Urinary bladder (tissue), 4 donors: ENCODE measurements at places on chromosomes 1 and 21. TPM values are rescaled to one million over a fixed set of nuclear protein-coding genes. Genes with fewer than 3 reads are reported as not detected.

Gene KLF17
- 1.3 TPM for polyA plus RNA-seq

Gene TMIGD3
- 5.0 TPM for polyA plus RNA-seq

Gene PADI1
- 0.18 TPM for polyA plus RNA-seq

Gene DHRS3
- 62.1 TPM for polyA plus RNA-seq

Gene IL20
- polyA plus RNA-seq = not detected

DNA sequence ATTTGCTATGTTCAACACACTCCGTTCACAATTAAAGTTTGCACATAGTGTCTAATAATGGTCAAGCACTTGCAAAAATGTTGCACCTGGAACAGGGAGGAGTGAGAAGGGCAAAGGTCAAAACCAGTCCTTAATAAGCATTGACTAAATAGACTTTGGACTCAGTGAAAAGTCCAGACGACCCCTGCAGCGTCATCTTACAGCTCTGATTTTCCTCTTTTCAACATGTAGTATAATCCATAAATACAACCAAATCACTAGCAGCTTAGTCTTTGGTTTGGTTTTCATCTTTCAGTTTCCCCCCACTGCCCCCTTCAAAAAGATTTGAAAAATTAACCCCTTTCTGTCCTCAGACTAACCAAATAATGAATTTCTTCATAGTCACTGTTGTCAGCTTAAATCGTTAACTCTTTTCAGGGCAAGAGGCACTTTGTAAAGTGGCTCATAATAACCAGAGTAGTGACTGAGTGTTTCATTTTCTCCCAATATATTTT lies 290.3 kb downstream of the PTPRC start:
- no peak for DNase-seq

GRCh38 chr1:67599085-67599484 lies 85.9 kb upstream of the GADD45A start:
- DNase-seq = no peak

- DNase-seq = no peak
These were observed 130.5 kb downstream of the ETS2 start for GRCh38 chr21:38936240-38936639.

DNA sequence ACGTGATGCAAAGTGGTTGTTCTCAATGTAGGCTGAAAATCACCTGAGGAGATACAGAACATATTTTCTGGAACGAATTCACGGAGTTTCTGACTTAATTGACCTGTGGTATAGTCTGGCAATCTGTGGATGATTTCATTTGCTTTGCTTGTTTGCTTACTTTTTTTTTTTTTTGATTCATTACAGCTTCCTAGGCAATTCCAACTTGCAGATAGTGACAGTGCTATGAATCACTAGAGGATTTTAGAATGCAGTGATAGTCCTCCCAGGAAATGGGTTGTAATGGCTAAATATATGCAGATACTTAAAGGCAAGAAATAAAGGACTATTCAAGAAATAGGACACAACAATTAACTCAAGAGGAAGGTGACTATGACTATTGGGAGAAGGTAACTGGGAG lies 1378.1 kb upstream of the PRMT6 start:
- no peak for DNase-seq
